Type B pancreatic cell (in vitro differentiated cells): ENCODE measurements at places on chromosomes 12 and 14.
A peak's percentile ranks its signal among the peaks of the same experiment; 100 is the strongest.

DNA sequence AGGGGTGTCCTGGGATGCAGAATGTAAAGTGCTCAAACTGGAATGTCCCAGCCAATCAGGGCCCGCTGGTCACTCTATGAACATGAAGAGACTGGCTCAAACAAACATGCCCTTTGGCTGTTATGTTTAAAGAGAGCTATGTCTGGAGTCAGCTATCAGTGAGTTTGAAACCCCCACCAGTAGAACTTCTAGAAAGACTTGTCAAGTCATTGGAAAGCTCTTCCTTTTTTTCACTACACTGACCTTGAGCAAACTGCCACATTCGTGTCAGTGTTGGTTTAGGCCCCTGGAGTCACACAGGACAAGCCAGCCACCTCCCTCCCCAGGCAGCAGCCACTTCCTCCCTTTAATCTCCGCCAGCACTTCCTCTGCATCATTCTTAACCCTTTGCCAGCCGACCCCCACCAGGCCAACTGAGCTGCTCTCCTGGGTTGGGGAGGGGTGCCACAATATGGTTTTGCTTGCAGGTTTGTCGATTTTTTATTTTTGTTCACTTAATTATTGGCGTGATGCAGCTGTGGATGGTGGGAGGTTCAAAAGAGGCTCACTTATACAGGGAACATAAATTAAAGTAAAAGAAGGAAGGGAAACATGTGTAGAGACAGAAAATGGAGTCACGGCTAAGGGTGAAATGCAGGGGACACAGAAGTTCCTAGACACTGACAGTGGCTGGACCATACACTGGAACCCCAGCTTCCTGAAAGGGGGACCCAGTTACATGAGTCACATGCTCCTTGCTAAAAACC, 25.3 kb downstream of the CMKLR1 start:
- no peak overlapping the region for H3K27ac ChIP-seq
- no peak overlapping the region for H3K4me3 ChIP-seq
- no peaks in the 10 kb centered on the region for H3K36me3 ChIP-seq
- no peak for DNase-seq
- no peaks in the 10 kb centered on the region for H3K27me3 ChIP-seq

DNA sequence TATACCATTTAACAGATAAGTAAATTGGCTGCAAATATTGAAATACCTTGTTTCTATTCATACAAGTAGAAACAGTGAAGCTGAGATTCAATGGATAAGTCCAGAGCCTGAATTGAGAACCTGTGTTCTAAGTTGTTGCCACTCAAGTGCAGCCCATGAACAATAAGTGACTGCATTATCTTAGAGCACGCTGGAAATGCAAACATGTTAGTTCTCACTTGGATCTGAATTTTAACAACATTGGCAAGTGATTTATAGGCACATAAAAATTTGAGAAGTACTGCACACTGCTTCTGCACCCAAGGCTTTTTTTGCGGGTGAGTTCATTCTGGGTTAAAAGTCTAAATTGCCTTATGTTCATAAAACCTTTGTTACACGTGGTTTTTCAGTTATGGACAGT, 484.3 kb downstream of the NAV3 start:
- H3K4me3 ChIP-seq = no peak overlapping the region
- no peaks in the 10 kb centered on the region for H3K27me3 ChIP-seq
- H3K27ac ChIP-seq = no peak overlapping the region
- peaks cover 14% of the 10 kb centered on the region for H3K4me1 ChIP-seq
- no peak for DNase-seq

- peaks cover 12% of the 10 kb centered on the region for H3K36me3 ChIP-seq
- peak overlapping the region; percentile 98 for H3K27ac ChIP-seq
- DNase-seq = no peak
- no peaks in the 10 kb centered on the region for H3K27me3 ChIP-seq
- peak overlapping the region; percentile 99 for H3K4me3 ChIP-seq
These were observed 775 bp downstream of the NEMF start for GRCh38 chr14:49851813-49852212.

DNA sequence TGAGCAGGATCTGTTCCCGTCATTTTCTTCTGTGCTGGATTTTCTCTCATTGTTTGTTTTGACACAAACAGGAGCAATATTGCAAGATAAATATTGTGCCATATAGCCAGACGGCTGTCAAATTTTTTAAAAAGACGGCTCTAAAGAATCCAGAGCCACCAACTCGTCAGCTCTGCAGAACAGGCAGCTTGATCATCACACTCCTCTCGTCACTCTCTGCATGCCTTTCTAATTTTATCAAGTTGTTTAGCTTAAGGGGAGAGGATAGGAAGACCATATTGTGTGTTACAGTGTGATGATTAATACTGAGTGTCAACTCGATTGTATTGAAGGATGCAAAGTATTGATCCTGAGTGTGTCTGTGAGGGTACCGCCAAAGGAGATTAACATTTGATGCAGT, 562.8 kb downstream of the GALC start:
- no peaks in the 10 kb centered on the region for H3K27me3 ChIP-seq
- no peak overlapping the region for H3K4me3 ChIP-seq
- H3K4me1 ChIP-seq = peaks cover 6% of the 10 kb centered on the region
- no peaks in the 10 kb centered on the region for H3K36me3 ChIP-seq
- H3K27ac ChIP-seq = no peak overlapping the region

DNA sequence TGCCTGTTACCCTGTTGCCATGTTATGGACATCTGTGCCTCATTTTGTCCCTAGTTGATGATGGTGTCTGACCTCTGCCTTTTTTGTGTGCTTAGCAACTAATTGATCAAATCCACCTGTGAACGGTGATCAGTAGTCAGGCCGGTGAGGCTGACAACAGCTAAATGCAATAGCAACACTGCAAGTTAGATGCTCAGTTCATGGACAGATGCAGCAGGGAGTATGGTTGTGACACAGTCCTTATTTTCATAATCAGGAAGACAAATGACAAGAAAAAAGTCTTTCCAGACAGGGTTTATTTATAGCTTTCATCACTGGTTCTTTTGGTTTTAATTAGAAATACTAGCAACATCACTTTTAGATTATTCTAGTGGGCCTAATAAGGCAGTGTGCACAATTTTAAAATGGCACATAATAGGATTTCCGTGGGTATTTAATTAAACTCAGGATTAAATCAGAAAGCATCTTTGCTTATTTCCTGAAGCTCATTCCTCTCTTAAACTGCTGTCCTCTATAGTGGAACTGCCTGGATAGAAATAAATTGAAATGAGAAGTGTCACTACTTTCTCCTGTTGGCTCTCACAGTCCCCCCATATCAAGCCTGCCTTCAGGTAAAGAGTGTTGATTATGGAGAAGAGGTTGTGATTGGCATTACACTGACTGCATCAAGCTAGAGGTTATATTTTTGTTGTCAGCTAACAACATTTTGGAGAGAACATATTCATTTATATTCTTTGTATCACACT, 281.1 kb upstream of the NAV3 start:
- no peak overlapping the region for H3K4me3 ChIP-seq
- H3K27me3 ChIP-seq = no peaks in the 10 kb centered on the region
- DNase-seq = no peak
- no peaks in the 10 kb centered on the region for H3K36me3 ChIP-seq
- peaks cover 5% of the 10 kb centered on the region for H3K4me1 ChIP-seq

DNA sequence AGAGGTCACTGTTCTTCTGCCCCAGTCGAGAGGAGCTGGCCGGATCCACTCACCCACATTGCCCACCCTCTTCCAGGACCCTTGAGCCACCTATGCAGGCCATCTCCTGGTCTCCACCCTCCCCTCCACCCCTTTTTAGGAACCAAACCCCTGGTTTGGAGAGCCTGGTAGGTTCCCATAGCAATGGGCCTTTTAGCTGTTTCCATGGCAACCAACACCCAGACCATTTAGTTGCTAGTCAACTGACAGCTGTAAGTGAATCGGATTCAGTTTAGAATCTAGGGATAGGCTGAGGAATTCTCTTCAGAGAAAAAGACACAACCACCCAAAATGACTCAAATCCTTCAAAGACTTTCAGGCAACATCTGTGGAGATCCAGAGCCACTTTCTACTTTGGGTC, 16.5 kb downstream of the NPC2 start:
- H3K4me3 ChIP-seq = no peak overlapping the region
- H3K36me3 ChIP-seq = peaks cover 18% of the 10 kb centered on the region

DNA sequence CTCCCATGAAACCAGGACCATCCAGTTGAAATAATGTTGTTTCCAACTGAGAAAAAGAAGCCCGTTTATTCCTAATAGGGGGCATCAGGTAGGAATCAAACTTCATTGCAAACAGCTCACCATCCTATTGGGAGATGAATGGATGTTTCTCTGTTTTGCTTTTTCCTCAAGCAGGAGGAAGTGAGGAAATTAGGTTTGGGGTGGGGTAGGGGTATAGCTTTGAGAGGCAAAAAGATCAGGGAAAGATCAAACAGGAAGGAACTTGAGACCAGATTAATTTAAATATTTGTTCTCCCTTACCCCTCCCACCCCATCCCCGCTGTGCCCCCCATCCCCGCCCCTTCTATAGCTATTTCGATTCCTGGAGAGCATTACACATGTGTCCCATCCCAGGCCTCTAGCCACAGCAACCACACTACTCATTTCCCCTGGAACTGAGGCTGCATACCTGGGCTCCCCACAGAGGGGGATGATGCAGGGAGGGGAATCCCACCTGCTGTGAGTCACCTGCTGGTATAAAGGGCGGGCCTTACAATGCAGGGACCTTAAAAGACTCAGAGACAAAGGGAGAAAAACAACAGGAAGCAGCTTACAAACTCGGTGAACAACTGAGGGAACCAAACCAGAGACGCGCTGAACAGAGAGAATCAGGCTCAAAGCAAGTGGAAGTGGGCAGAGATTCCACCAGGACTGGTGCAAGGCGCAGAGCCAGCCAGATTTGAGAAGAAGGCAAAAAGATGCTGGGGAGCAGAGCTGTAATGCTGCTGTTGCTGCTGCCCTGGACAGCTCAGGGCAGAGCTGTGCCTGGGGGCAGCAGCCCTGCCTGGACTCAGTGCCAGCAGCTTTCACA, at the start of gene IL23A:
Gene IL23A, plus strand, starts transcription at position 577 of the 850 bp plus-strand sequence. Its CDS starts 161 bp downstream, at position 738.
- DNase-seq = no peak
- peaks cover 6% of the 10 kb centered on the region for H3K36me3 ChIP-seq
- no peaks in the 10 kb centered on the region for H3K27me3 ChIP-seq
- H3K27ac ChIP-seq = peak within 1 kb of the TSS; percentile 70
- H3K4me1 ChIP-seq = peaks cover 11% of the 10 kb centered on the region
- no peak within 1 kb of the TSS for H3K4me3 ChIP-seq

DNA sequence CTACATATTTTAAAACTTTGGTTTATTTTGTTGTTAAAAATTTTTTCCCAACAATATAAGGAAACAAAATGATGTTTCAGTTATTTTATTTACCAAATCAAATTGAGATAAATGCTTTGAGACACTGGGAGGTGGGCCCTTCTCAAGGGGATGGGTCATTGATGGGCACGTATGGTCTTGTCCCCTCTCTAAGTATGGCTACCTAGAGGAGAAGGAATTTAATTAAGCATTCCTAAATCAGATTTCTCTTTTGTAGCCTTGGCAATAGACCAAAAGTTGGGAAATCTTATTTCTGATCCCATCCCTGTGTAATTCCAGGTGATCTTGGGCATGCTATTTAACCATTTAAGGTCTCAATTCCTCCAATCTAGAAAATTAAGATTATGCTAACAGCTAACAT, 79.0 kb downstream of the SCN8A start:
- H3K4me1 ChIP-seq = no peaks in the 10 kb centered on the region
- no peak overlapping the region for H3K4me3 ChIP-seq
- peaks cover under 1% of the 10 kb centered on the region for H3K36me3 ChIP-seq
- no peak overlapping the region for H3K27ac ChIP-seq

DNA sequence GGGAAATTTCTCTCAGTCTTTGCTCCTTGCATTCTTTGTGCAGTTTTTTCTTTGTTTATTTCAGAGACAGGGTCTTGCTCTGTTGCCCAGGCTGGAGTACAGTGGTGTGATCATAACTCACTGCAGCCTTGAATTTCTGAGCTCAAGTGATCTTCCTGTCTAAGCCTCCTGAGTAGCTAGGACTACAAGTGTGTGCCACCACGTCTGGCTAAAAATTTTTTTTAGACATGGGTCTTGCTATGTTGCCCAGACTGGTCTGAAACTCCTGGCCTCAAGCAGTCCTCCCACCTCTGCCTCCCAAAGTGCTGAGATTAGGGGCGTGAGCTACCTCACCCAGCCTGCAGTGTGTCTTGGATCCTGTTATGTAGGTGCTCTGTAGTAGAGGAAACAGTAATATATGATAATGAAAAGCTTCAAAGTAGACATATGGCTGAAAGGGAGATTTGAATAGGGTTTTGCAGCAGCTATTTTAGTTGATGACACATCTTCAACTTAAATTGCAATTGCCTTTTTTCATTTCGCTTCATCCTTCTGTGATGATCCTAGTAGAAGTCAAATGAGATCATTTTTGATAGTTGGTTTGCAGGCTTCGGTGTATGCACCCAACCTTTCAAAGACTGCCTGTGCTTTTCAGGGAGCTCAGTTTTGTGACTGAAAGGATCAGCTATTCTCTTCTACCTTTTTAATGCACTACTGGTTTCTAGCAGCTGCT, 75.4 kb downstream of the FUT8 start:
- no peak overlapping the region for H3K27ac ChIP-seq
- H3K4me1 ChIP-seq = peaks cover 22% of the 10 kb centered on the region
- no peak overlapping the region for H3K4me3 ChIP-seq
- no peak for DNase-seq
- no peaks in the 10 kb centered on the region for H3K36me3 ChIP-seq

- peaks cover 31% of the 10 kb centered on the region for H3K27me3 ChIP-seq
- peaks cover 41% of the 10 kb centered on the region for H3K4me1 ChIP-seq
- H3K36me3 ChIP-seq = no peaks in the 10 kb centered on the region
- peak overlapping the region; percentile 46 for H3K4me3 ChIP-seq
These were observed 162.1 kb downstream of the ESRRB start for GRCh38 chr14:76537906-76538647.

GRCh38 chr14:91796617-91797347, 64.9 kb upstream of the CATSPERB start:
- no peak overlapping the region for H3K4me3 ChIP-seq
- peaks cover 3% of the 10 kb centered on the region for H3K36me3 ChIP-seq
- no peak overlapping the region for H3K27ac ChIP-seq
- H3K27me3 ChIP-seq = no peaks in the 10 kb centered on the region
- no peak for DNase-seq

DNA sequence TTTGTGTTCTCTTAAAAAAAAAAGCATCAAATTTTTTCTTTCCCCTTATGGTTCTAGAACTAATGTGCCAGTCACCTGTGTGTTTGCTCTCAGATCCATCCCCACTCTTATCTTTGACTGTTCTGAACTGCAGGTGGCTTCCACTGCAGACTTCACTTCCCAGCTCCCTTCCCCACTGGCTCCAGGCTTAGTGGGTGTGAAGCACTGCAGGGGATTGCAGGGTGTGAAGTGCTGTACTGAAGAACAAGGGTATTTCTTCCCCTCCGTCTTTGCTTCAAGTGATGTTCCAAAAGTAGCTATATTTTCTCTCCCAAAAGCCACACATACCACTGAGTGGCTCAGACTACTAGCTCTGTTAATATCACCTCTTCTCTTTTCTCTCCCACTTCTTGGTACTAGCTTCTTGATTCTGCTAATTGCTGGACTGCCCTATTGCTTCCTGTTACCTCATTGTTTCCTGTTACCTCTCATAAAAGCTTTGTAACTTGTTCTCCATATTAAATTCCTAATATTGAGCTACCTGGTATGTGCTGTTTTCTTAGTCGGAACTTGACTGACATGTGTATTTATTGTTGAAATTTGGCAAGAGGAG, 115.4 kb upstream of the PRICKLE1 start:
- H3K36me3 ChIP-seq = no peaks in the 10 kb centered on the region
- DNase-seq = no peak
- no peak overlapping the region for H3K27ac ChIP-seq
- H3K27me3 ChIP-seq = no peaks in the 10 kb centered on the region
- no peaks in the 10 kb centered on the region for H3K4me1 ChIP-seq
- no peak overlapping the region for H3K4me3 ChIP-seq
